Caki2 (cell line): ENCODE measurements at places on chromosomes 2 and 18. TPM values are rescaled to one million over a fixed set of nuclear protein-coding genes. Genes with fewer than 3 reads are reported as not detected.

Gene VWC2L
- not detected in 2 replicates for total RNA-seq

GRCh38 chr18:61400016-61400635 lies 66.9 kb downstream of the CDH20 start:
- no peak for DNase-seq

GRCh38 chr2:75710220-75710576 lies 517 bp downstream of the GCFC2 start:
- no peak for DNase-seq

Gene NOSTRIN
- not detected in 2 replicates for total RNA-seq

GRCh38 chr18:67417864-67418523 lies 98.5 kb downstream of the DSEL start:
- peak; percentile 63 for DNase-seq
